ENCODE measurements at places on chromosomes 1 and 21.

DNA sequence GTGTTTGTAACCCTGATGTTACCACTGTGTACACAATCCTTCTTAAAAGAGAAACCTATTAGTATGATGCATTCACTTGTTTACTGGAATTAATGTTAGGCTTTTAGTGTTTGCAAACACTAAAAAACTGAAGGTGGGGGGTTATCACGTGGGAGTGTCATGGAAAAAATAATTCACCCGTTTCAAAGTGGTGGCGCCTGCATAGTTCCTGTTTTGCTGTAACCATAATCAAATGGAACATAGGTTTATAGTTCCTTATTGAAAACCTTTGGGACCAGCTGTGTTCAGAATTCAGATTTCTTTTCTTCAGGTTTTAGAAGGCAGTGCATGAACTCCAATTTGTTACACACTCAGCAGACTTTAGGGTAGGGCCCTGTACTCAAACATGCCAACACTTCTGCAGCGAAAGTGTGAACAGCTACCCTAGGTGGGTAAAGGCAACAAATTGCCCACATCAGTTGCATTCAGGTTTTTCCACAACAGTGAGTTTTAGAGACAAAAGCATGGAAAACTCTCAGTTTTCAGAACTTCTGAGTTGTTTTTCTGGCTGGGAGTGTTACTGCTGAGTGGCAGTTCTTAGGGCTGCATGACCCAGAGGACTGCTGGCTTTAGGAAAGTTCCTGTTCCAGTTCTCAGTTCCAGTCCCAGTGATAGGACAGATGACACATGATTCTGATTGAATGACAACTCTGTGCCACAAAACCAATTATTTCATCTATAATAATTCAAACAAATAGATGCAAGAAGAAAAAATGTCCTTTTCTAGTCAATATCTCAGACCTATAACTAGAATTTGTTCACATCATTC is 29.1 kb upstream of the IVNS1ABP start:
- DNase-seq: peak; percentile 7

DNA sequence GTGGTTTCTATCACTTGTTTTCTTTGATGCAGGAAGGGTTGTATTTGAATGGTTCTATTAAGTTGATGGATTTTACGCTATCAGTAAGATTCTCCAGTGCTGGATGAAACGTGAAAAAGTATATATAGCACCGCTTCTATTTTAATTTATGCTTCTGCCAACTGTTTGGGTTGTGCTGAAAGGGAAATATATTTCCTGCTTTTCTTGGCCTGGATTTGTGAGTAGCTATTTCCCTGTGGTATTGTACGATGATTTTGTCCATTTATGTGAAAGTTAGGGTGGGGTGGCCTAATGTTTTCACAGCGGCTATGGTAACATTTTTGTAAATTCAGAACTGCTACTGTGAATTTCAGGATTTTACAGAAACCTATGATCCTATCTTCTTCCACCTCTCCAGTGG is 322 bp downstream of the C1orf162 start:
- DNase-seq: no peak

DNA sequence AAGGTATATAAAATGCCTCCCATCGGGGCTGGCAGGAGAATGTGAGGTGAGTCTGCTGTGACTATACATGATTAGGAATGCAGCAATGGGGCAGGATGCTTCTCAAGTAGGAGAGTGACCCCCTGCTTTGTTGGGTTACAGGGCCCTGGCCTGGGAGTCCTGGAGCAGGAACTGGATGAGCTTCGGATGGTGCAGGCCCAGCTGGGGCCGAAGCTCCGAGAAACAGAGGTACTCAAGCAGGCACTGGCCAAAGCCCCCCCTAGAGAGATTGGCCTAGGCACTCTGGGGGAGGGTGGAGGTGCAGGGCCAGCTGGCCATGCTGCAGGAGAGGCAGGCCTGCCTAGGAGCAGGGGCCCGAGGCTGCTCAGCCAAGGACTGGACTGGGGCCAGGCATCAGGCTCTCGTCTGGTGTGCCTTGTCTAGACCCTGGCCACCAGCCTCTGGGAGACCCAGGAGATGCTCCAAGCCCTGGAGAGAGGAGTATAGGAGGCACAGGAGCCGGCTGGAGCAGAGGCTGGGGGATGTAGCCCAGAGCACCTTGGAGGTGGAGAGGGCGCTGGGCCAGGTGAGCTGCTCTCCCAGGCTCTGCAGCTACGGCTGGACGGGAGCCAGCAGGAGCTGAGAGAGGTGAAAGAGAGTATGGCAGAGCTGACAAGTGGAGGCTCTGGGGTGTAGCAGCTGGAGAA is 32.8 kb upstream of the PKP1 start:
- DNase-seq: no peak

GRCh38 chr1:177686933-177687332 is 282.9 kb downstream of the SEC16B start:
- DNase-seq: no peak

DNA sequence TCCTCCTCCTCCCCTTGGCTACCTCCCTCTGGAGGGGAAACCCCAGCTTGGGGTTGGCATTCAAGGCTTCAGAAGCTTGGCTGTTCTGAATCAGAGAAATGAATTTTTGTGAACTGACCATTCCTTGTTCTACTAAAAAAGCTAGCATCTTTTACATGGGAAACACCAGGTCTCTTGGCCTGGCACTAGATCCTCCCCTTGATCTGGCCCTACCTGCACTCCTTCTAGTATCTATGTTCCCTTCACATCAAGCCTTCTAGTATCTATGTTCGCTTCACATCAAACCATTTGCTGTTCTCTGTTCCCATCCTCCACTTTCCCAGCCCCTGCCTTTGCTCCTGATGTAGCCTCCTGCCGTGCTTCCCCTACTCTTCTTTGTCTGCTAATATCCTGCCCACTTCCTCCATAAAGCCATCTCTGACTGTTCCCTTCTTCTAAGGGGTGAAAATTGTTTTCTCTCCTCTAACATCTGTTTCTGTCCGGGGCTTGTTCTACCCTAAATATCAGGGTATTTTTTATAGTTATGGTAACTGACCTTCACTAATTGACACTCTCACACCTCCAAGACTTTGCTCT is 25.8 kb downstream of the FAM151A start:
- no peak for DNase-seq

Measured in immature natural killer cell (primary cell).